ENCODE measurements at places on chromosomes 2 and 18.

DNA sequence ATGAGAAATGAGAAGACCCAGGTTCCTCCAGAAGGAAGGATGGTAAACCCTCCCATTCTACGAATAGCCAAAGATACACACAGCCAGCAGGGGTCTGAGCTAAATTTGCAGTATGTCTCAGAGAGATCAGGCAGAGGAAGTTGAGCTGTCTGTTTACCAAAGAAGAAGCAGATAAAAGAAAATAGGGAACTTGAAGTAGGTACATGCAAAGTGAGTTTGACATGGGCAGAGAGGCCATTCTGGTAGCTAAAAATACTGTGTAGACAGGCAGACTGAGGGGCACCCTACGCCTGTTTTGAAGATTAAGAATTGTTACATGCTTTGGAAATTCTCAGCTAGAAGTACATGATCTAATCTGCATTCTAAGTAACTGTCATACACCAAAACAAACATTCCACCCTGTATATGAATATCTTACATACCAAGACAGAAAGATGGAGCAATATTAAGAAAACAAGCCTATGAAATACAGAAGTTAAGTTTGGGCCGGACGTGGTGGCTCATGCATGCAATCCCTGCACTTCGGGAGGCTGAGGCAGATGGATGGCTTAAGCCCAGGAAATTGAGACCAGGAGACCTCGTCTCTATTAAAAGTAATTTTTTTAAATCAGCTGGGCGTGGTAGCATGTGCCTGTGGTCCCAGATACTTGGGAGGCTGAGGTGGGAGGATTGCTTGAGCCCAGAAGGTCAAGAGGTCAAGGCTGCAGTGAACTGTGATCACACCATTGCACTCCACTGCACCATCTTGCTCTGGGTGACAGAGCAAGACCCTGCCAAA lies 157.9 kb downstream of the ANKRD44 start:
- no peak for DNase-seq

- peak; percentile 96 for DNase-seq
These were observed 515.5 kb upstream of the MYT1L start for GRCh38 chr2:2846332-2847208.

- DNase-seq, result no peak
These were observed 30.1 kb upstream of the FMNL2 start for GRCh38 chr2:152304836-152305235.

GRCh38 chr2:19691892-19692291 lies 209.9 kb downstream of the TTC32 start:
- DNase-seq, result no peak

DNA sequence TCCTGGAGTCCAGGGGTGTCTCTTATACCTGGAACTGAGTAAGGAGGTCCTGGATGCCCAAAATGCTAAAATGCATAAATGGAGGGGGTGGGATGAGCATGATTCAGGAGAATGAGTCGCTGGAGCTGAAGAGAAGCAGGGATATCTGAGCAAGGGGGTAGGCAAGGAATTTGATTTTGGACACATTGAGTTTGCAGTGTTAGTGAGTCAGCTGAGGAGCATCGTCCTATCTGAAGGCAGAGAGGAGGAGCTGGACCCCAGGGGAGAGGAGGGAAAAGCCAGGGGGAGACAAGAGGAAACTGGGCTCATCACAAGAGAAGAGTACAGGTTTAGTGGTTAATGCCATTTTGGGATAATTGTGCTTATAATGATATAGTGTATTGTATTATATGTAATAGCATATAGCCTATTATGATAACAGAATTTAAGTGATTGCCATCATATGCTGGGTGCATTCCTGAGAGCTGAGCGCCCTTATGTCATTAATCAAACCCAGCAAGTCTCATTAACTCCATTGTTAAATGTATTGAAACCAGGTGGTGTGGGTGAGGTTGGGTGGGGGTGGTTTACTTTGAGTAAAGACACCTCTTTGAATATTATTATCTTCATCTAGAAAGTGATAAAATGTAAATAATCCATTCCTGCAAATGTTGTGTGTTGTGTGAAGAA lies 12.4 kb downstream of the EHD3 start:
- no peak for DNase-seq

DNA sequence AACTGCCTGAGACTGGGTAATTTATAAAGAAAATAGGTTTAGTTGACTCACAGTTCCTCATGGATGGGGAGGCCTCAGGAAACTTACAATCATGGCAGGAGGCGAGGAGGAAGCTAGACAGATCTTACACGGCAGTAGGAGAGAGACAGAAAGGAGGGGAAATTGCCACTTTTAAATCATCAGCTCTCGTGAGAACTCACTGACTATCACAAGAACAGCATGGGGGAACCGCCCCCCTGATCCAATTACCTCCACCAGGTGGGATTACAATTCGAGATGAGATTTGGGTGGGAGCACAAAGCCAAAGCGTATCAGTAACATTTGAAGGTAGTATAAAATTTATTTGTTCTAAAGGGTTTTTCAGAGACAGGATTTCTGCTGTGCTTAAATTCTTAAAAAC lies 5.4 kb downstream of the GALM start:
- DNase-seq, result no peak

- DNase-seq, result no peak
These were observed 73.3 kb upstream of the YPEL5 start for GRCh38 chr2:30073523-30073922.

- no peak for DNase-seq
These were observed 15.8 kb upstream of the VWC2L start for GRCh38 chr2:214395040-214395439.

Data from NCI-H2029 (cell line).